Nucleus accumbens (tissue), 56 donors: ENCODE measurements at places on chromosomes 5 and 9.

DNA sequence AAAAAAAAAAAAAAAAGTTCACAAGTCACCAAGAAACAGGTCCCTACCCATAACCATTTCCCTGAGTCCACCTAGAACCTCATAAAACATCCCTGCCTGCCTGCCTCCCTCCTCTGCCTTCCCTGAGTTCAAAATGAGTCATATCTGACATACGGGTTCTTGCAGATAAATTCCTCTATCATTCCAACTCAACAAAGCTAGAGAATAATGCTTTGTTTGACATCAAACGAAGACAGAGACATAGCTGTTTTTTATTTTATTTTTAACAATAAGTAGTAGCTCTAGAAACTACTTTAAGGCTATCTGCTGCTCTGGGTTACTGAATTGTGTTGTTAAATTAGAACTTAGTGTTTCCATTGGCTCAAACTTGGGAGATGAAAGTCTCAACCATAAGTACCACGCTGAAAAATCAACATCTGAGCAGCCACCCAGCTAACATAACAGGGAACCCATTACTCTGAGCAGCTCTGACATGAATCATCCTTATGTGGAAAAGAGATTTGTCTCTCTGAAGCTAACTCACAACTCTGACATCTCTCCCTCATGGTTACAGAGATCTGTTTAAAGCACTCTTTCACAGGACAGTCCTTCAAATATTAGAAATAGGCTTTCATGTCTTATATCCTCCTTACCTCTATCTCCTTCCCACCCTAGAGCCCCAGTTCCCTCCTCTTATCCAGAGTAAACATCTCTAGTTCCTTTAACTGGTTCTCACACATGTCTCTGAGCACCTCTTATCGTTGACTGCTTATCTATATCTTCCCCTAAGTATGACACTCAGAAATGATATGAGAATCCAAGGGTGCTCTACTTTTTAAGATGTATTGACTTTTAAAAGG, 12.1 kb downstream of the TMEM245 start:
- no peak for DNase-seq

- DNase-seq: no peak
Measured at GRCh38 chr9:120965344-120966012, 38.9 kb upstream of the TRAF1 start.

- no peak for DNase-seq
Measured at GRCh38 chr5:73391441-73391881, 57.1 kb downstream of the FOXD1 start.

- no peak for DNase-seq
Measured at GRCh38 chr9:68455451-68455850, 85.2 kb downstream of the TMEM252 start.

GRCh38 chr9:133403766-133404453, 13.9 kb downstream of the REXO4 start:
- no peak for DNase-seq

GRCh38 chr5:159210210-159210661, 883 bp upstream of the RNF145 start:
- no peak for DNase-seq

DNA sequence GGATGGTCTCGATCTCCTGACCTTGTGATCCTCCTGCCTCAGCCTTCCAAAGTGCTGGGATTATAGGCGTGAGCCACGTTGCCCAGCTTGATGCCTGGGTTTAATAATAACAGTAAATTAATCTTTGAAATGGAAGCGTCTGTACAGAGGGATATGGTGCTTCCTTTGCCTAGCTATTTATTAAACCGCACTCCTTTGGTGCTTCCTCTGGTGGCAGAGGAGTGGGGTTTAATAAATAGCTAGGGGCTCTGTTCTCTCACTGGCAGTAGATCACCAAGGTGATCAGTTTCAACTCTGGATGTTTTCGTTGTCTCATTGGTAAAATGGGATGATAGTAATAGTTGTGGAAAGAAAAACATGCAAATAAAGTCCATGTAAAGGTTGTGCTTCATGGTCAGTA, 1122.5 kb upstream of the WWC1 start:
- no peak for DNase-seq

GRCh38 chr5:148855249-148856008, 29.0 kb downstream of the ADRB2 start:
- no peak for DNase-seq

DNA sequence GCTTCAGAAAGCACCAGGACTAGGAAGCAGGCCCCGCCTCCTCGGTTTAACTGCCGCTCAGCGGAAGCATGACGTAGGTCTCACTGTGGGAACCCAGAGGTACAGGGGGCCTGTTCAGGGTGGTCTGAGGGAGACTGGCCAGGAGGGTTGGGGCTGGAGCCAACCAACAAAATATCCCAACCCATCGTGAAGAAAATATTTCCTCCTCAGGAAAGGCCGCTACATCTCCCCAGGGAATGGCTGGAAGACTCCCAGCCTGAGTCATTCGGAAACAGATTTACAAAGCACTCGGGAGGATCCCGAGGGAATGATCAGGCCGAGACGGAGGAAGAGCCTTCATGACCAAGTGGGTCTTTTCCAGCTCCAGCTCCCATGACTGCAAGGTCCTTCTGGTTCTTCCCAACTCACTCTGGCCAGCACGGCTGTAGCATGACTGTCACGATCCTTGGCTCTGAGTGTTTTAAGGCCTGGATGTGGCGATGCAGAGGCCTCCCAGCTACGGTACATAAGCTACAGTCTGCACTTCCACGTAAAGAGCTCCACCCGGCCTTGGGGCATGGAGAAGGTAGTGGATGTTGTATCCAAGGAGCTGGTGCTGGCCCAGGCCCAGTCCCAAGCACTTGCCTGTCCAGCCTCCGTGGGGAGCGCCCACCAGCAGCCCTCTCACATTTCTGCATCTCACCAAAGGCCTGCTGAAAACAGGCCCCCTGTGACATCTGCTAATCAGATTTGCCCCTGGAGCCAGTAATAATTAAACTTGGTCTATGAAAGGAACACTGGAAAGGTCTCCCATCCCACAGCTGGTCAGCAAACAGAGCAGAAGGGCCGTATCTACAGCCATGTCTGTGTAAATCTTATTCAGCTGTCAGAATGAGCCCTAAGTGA, 100.6 kb downstream of the LHFPL2 start:
- no peak for DNase-seq

DNA sequence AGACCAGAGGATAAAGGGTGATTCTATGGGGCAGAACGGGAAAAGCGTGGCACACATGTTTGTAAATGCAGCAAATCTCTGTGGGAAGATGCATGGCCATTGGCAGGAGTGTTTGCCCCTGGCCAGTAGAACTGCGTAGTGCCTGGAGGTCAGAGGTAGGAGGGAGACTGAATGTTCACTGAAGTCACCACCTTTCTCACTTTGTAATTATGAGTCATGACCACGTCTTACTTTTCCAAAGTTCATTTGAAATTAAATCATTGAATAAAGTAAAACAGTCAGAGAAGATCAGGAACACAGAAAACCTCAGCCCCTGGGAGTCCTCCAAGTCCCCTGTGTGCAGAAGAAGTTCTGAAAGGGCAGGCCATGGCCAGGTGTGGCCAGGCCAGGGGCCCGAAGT, 4.6 kb downstream of the PTGES start:
- DNase-seq: no peak

- DNase-seq: no peak
Measured at GRCh38 chr5:39076757-39077728, 2.8 kb upstream of the RICTOR start.

DNA sequence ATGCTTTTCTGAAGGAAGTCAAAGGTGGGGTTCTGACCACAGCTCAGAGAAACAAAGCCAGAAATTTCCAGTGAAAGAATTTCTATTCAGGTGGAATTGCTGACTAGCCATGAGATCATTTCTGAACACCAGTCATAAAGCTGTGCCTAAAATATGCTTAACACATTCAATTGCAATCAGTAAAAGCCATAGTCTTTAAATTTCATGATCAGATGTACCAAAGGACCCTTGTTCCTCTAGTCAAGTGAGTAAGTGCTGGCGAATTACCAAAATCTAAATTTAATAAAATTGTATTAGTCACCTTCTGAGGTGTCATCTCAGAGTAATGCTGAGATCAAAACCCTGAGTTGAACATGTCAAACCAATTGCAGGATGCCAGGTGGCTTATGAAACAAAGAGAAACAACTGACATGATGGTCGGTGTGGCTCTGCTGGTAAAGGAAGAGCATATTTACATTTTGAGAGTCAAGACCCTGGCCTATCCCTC, 334.2 kb upstream of the CCNH start:
- DNase-seq: no peak

DNA sequence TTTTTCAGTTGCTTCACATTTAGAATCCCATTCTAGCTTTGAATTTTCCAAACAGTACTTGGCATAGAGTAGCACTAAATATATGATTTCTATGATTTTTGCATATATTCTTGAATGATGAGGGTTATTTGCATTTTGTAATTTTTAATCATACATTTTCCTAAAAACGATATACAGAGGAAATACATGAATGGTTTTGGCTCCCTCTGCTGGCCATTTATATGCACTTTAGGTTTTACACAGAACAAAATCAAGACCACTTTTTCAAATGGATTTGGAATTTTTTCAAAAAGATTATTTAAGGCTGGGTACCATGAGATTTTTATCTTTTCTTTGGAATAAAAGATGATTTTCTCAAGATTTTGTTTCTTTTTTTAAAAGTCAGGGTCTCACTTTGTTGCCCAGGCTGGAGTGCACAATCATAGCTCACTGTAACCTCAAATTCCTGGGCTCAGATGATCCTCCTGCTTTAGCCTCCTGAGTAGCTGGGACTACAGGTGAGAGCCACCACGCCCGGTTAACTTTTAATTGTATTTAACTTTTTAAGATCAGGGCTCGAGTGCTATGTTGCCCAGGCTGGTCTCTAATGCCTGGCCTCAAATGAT, 16.7 kb upstream of the COMMD10 start:
- DNase-seq: no peak
